Left renal pelvis (tissue), 4 donors: ENCODE measurements at places on chromosomes 7 and 10. TPM values are rescaled to one million over a fixed set of nuclear protein-coding genes. Genes with fewer than 3 reads are reported as not detected.

- no peak for DNase-seq
Measured at GRCh38 chr10:1253523-1254353, 197.6 kb downstream of the WDR37 start.

GRCh38 chr10:34193931-34194626 lies 621.0 kb downstream of the PARD3 start:
- DNase-seq = no peak

Gene TRPV5
- polyA plus RNA-seq = 0.05 TPM

Gene OR6B1
- polyA plus RNA-seq = not detected

DNA sequence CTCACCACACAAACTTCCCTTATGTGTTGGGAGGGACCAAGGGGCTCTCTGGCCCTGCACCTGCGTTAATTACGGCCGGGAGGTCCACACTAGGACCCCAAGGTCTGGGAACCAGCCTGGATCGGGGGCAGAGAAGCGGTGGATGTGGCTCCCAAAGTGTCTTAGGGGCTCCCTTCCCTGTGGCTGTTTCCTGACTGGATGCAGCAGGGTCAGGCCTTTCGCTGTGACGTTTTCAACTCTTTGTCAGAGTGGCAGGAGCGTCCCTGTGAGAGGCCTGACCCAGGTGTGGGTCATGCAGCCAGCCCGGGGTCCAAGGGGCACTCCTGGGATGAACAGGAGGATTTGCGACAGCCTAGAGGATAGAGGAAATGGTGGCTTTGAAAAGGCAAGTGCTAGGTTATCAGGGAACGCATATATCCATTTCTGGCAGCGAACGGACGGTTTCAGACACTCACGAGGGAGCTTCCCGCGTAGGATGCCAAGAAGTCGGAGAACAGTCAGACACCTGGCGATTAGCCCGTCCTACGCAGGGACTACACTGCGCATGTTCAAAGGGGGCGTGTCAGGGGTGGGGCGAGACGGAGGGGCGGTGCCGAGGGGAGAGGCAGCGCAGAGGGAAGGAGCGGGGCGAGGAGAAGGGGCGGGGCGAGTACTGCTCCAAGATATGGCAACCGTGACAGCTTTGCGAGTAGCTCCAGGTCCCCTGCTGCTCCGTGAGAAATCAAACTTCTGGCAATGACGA lies 46.2 kb upstream of the ZNF716 start:
- DNase-seq = no peak

GRCh38 chr7:130410868-130411541 lies 29.8 kb downstream of the CEP41 start:
- DNase-seq = no peak

Gene IGFBP1
- 1.7 TPM for polyA plus RNA-seq

DNA sequence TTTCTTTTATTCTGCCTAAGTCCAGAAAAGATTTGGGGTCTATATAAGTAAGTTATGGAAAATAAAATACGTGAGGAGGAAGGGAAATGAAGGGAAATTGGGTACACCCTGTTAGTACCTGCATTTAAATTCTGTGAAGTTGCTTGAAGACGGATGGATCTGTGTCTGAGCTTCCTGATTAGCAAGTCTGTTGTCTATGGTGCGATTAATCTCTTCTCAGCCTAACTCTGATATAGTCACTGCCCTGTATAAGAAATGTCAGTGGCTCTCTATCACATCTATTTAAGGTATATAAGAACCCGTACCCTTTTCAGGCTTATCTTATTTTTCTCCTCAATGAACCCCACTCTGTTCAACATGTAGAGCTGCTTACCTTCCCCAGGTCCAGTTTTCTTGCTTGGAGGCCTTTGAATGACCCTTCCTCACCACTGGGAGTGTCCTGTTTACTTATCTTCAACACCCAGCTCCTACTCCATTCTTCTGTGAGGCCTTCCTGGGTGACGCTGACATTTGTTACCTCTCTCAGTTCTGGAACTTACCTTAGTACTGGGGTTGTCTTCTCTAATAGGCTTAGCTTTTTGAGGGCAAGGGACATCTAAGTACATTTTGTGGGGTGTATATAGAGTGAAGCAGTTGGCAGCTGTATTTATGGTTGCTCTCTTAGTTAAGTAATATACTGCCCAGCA lies 149.6 kb upstream of the PRPS1L1 start:
- DNase-seq = no peak

Gene CYP26A1
- polyA plus RNA-seq = 0.14 TPM

DNA sequence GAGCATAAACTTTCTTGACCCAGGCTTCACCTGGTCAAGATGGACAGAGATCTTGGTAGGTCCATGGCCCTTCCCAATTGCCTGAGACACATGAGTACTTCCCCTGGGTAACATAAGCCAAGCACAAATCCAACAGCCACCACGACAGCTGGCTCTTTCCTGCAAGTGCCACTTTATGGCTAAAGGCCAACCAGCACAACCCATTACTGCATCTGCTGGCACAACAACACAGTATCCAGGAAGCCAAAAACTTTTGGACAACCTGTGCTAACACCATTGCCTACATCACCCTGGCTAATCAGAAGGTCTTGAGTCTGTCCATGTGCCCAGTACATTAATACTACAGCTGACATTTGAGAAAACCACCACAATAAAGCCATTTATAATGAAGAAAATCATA lies 548.0 kb upstream of the SEMA3D start:
- DNase-seq = no peak

DNA sequence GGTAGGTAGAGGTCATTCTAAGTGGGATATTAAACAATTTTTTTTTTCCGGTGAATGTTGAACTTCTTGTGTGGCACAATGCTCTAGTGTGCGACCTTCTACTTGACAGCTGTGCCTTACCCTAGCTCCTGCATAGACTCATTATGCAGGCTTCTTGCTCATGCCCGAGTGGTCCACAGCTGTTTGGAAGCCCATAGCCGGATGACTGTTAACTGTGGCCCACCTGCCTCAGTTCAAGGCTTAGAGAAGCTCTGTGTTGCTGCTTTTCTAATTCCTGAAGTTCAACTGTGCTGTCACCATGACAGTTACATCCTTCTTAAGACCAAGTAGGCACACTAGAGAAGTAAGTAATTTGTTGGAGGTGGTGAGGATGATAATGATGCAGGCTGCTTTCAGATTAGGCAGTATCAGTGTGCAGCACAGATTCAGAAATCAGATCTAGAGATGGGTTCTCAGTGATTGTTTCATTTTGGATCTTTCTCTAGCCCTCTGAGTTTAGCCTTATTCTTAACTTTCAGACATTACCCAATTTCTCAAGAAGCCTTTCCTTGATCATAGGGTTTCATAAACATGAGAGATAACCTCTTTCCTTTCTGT lies 278.4 kb downstream of the PHF14 start:
- DNase-seq = no peak

DNA sequence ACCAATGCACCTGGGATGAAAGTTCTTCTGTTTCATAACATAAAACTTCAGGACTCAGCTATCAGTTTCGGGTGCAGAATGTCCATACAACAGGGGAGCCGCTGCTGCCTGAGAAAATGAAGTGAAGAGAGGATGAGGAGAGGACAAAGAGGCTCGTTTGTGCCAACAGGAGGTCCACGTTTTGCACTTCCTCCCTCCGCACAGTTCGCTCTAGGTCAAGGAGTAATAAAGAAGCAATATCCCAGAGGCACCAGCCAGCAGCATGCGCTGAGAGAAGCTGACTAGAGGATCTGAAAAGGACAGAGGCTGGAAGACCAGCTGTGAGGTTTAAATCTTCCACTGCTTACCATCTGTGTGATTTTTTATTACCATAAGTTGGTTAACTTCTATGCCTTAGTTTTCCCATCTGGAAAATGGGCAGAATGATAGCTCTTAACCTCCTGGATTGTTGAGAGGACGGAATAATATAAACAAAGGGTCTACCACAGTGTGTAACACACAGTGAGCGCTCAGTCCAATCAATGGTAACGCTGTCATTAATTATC lies 709 bp downstream of the GPAM start:
- DNase-seq = no peak

Gene EPC1
- 74.5 TPM for polyA plus RNA-seq

DNA sequence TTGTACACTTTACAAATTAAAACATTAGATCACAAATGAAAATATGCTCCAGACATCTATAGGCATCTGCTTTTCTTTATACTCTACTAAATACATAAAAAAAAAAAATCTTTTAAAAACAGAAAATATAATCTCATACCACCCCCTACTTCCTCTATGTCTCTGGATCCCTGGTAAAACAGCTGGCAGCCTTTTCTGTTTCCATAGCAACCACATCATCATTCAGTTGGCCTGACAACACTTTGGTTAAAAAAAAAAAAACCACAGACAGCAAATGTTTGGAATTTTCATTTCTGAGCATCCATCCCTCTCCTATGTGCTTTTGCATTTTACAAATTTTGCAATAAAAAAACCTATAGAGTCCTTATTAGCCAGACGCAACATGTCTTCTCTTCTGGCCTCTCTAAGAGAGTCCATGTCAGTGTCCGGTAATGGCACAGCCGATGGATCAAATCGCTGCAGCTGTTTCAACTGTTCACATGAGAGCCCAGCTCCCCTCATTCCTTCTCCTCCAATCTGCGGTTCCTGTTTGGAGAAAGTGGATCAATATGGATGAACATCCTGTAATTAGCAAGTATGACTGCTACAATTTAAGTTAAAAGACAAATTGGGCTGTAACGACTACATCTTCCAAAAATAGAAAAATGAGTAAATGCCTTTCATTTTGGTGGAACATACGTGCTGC lies 105.6 kb downstream of the NSUN6 start:
- DNase-seq = no peak

GRCh38 chr7:8560501-8560900 lies 127.1 kb downstream of the NXPH1 start:
- DNase-seq = no peak

Gene RNF32
- 1.1 TPM for polyA plus RNA-seq

DNA sequence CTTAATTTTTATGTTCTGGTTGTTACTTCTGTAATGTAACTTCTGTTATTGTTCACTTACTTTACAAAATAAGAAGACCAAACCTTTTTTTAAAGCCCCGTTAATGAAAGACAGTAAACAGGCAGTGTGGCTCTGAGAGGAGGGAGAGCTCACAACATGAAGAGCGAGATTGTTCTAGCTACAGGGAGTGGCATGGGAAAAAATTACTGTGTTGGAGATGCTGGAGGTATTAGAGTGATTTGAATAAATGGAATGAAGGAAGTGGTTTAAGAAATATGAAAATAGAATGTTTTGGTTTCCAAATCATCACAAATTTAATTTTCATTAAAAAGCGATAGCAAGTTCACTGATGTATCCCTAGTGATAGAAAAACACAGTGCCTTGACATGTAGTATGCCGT lies 31.8 kb downstream of the REEP3 start:
- DNase-seq = no peak

DNA sequence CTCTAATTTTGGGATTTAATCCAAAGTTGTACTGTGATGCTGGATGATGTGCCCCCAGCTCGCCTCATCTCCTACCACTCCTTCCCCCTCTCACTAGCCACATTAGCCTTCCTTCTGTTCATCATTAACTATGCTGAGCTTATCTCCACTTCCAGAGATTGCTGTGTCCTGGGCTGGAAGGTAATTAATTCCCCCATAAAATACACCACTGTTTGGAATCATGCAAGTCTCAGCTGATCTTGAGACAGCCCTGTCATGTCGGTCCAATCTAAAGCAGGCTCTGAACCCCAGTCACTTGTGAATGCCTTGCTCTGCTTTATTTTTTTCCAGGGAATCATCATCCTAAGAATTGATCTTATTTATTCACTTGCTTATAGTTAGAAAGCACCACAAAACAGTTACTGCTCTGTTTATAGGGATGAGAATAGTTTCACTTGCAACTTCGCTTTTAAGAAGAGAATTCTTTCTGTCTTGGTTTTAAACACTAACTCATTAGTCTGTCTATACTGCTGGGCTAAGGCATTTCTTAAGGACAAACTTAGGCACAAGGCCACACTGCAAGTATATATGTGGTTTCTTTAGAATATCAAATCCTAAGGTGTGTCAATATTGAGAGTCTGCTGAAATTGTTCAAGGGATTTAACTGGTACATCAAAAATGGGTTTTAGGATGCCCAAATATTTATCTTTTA lies 341.1 kb upstream of the SEMA3A start:
- no peak for DNase-seq

- no peak for DNase-seq
Measured at GRCh38 chr10:112475575-112476218, 28.7 kb downstream of the VTI1A start.

Gene LRRC72
- polyA plus RNA-seq = not detected

GRCh38 chr7:134602881-134603451 lies 43.7 kb upstream of the BPGM start:
- no peak for DNase-seq

Gene TMEM130
- polyA plus RNA-seq = 4.1 TPM

Gene LAMB4
- polyA plus RNA-seq = 2.8 TPM

DNA sequence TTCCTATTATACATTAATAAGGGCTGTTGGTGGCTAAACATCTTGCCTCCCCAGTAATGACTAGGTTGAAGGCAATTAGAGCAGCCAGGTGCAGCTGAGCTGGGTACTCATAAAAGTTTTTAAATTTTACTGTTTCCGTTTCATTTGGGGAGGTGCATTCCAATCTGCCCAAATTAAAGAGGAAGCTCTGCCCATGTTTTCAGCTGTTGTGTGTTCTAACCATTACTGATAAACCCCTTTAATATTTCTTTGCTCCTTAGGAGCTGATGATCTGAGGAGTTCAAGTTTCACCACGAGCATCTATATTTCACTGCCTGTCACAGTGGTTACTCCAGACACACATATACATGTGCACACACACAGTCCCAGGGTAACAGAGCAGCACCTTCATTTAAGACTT lies 94.4 kb downstream of the JAZF1 start:
- DNase-seq = no peak

Gene ADCY1
- 3.5 TPM for polyA plus RNA-seq
